ENCODE measurements at places on chromosomes 16 and 17.

- no peak for DNase-seq
Measured at GRCh38 chr17:82429824-82430223, 11.4 kb upstream of the OGFOD3 start.

- no peak for DNase-seq
Measured at GRCh38 chr17:30251931-30252330, 16.4 kb upstream of the SLC6A4 start.

DNA sequence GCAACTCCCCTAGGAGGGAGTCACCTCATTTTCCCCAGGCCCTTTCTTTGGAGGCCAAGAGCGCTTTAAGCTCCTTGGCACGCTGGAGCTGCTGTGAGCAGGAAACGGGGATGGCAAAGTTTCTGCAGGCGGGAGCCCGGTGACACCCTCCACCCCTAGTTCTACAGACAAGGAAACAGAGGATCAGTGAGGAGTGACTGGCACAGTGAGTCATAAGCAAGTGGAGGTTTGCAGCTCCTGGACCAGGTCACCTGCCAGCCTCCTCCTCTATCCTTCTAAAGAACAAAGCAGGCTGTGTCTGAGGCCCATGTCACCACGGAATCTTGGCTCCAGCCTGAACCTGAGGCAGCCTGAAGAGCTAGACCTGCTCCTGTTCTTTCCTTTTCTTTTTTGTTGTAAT is 141.9 kb downstream of the TMEM132E start:
- DNase-seq: no peak

DNA sequence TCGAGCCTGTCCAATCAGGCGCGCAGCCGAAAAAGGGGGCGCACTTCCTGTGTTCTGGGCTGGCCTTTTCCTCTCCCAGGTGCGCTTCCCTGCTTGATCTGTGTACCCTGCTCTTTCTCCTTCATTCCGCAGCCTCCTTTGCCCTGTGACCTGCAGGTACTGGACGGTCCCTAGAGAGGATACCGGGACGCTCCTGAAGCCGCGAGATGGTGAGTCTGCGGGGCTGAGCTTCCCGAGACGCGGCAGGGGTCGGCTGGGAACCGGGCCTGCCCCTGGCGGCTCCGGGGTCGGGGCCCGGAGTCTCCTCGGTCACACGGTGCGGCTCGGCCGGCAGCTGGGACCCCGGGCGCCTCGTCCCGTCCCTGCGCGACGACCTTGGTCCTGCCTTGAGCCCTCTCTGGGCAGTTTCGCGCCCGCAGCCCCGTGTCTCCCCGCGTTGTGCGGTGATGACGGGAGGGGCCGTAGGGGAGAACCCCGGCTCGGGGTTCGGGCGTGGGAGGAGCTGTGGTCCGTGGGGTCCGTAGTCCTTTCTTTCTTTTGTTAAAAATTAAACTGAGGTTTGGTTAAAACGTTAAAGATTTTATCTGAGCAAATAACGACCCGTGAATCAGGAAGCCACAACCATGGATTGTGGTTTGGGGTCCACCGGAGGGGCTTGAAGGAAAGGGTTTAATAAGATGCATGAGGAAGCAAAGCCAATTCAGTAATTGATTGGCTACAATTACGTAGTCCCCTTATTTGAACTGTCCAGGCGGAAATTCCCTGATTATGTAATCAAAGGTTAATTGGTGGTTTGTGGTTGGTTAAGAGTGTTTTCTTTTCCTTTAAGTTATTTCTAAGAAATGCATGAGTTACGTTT is 172.8 kb upstream of the ZNF267 start:
- DNase-seq: peak; percentile 96

DNA sequence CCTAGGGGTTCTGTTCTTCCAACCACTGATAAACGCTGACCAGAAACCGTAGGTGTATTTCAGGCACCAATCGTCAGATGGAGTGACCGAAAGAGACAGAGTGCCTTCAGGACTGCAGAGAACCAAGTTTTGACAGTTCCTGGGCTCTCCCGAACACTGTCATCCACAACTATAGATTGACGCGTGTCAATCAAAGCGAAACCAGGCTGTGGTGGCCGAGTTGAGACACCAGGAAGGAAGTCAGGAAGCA is 11.9 kb upstream of the AURKB start:
- DNase-seq: no peak

GRCh38 chr16:75306099-75306762 is 54.8 kb upstream of the BCAR1 start:
- DNase-seq: no peak

DNA sequence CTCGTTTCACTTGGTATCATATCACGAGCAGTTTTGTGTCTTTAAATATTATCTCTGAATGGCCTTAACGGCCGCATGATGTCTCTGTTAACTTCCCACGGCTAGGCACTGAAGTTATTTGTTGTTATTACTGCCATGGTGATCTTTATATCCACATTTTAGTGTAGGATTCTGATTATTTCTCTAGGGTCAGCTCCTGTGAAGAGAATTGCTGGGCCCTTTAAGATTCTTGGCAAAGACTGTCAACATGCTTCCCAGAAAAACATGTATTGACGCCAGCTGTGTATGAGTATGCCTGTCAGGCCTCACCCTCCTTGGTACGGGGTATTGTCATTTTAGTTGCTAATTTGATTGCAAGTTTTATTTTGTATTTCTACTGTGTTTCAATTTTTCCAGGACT is 263.5 kb downstream of the SNX29 start:
- DNase-seq: no peak

DNA sequence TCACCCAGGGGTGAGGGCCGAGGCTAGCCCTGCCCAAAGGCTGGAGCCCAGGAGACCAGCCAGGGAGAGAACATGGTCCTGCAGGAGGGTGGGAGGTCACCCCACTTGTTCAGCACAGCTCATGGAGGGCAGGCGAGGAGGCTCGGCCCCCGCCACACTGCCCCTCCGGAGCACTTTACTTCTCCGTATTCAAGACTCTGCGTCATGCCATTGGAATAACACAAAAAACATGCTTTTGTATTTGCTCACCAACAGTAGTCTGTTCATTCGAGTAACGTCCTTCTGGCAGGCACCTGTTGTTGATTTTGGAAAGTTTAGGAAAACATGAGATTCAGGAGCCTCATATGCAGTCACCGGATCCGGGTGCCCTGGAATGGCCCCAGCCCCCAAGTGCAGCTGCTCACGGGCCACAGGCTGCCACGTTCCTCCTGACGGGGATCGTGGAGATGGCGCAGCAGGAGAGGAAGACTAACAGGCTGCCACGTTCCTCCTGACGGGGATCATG is 81.1 kb upstream of the DNAH17 start:
- no peak for DNase-seq

DNA sequence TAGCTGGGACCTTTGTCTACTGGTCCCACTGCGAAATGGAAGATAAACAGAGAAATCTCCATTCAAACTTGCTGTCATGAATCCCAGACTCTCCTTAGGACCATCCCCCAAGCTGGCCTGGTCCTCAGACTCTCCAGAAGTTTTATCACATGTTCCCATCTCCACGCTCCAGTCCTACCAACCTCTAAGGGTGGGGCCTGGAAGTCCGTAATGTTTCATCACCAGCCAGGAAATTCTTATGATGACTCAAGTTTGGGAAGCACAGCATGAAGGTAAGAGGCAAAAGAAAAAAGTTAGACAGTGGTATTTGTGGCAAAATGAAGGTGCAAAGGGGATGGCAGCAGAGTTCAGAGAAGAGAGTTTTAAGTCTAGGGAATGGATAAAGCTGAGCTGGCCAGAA is 52.7 kb downstream of the ZNF18 start:
- DNase-seq: no peak

GRCh38 chr17:34275881-34276280 is 5.9 kb downstream of the CCL7 start:
- DNase-seq: no peak

GRCh38 chr16:88633684-88634140 is 4.7 kb upstream of the IL17C start:
- peak; percentile 67 for DNase-seq

DNA sequence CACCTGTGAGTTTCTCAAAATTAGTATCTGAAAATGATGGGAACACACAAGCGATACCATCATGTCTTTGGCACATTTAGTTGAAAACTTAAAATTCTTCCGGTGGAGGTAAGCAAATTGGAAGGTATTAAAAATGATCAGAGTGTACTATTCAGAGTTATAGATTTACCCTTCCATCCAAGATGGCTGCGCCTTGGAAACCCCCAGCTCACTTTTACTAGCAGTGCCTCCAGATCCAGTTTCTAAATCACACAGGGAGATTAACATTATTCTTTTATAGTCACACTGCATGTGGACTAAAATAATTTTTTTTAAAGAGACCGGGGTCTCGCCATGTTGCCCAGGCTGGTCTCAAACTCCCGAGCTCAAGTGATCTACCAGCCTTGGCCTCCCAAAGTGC is 15.0 kb downstream of the PITPNC1 start:
- no peak for DNase-seq

GRCh38 chr17:58082341-58082869 is 814 bp upstream of the DYNLL2 start:
- no peak for DNase-seq

GRCh38 chr17:39999067-39999466 is 16.2 kb upstream of the CSF3 start:
- no peak for DNase-seq

DNA sequence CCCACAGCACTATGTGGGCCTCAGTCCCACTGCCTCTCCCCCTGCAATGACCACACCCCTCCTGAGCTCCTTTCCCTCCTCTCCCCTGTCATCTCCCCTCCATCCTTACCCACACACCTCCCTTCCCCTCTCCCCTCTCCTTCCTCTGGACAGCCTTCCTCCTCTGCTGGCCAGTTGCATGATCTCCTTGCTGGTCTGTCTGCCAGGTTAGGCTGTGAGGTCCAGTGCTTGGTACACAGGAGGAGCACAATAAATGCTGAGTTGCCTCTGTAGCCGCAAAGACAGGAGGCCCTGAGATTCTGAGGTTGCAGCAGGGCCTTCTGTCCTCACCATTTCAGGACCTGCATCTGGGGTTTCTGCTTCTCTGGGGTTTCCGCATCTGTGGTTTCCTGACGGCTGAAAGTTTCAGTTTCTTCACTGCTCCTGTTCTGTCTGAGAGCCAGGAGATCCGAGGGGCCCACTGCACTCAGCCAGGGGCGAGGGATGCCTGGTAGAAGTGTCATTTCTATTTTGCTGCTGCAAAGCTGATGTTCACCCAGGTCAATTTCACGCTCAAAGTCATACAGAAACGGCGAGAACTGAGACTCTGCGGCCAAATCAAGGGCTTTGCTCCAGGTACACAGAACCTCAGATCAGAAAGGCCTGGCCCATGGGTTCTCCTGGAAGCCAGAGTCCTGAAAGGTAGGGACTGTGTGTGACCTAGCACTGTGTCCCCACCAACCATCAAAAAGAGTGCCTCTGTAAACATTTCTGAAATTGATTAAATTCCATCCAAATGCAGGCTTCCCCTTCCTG is 4.6 kb upstream of the SLC12A3 start:
- DNase-seq: no peak

DNA sequence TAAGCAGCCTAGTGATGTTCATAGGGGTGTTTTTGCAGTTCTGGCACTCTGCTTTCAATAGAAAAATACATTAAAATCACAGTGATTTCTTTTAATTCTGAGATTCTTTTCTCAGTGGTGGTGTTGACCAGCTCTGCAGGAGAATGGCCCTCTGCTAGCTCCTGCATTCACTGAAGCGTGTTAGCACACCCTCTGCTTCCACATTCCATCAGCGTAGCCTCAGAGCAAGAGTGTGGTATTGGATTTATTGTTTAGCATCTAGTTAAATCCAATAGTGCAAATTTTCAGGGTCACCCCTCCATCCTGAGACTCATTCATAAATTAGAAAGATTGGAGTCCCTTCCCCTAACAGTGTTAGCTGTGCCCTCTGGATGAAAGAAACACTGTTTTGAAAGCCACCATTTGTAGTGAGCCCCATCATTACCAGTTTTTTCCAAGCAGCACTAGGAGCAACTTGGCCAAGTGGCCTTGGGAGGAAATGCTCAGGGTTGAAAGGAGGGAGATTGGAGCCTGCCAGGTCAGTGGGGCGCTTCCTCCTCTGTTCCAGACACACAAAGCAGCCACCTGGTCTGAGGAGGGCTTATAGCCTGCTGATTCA is 45.7 kb downstream of the B9D1 start:
- no peak for DNase-seq

GRCh38 chr16:79264237-79265109 is 336.1 kb downstream of the MAF start:
- DNase-seq: no peak

DNA sequence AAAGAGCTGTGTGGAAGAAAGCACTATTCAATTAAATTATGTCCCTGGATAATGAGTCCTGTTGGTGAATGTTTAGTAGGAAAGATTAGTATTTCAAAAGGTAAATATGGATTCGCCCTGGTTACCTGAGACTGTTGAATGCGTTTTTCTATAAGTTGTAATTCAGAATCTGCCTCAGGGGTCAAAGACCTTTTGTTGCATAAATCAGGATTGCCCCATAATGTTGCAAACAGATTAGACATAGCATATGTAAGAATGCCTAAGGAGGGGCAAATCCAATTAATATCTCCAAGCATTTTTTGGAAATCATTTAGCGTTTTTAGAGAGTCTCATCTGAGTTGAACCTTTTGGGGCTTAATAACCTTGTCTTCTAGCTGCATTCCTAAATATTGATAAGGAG is 70.1 kb upstream of the ARL4D start:
- no peak for DNase-seq

DNA sequence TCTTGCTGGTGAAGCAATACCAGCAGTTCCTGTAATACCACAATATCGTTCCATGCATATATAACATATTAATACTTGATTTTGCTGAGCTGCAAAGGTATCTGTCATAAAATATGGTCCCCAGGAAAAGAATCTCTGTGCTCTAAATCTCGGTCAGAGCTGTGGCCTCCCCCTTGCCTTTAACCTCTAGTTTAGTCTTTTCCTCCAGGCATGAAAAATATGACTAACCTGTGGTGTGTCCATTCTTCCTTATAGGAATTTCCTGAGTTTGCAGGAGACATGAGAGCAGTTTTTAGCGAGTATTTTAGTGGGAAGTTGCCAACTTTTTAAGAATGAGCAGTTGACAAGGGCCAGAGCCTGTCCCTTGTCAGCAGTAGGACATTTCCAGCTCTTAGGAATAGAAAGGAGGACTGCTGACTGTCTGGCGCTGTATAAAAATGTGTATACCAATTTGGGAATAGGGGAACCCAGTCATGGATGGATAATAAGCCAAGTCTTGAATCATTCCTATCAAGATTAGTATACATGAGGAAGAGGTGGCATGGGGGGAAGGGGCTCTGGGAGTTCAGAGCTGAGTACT is 8.7 kb downstream of the ATXN1L start:
- DNase-seq: no peak

Measured in Karpas-422 (cell line).